ENCODE measurements at places on chromosomes 5 and 9.

DNA sequence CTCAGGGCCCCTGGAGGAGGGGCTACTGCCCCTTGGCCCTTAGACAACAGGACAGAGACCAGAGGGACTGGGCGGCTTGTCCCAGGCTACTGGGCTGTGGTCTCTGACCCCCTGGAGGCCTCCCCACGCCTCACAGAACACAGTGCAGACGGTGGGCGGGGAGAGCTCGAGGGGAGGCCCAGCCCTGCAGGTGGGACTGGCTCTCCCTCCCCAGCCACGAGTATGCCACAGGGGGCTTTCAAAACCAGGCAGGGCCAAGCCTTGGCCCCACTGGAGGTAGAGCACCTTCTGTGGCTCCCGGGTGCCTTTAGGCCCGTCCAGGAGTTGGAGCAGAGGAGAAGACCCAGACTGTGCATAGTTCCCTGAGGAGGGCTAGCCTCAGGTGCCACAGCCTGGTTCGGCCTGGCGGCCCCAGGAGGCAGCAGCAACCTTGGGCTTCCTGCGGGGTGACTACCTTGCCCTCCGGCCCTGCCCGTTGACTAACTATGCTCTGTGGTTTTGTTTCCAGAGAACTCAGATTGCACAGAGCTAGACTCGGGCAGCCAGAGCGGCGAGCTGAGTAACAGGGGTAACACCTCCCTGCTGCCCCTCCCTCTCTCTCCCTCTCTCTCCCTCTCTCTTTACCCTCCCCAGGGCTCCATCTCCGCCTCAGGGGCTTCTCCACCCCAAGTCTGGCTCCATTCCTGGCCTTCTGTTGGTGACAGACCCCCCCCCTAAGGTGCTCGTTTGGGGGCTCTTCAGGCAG is 15.5 kb downstream of the CARD19 start:
- no peak for DNase-seq

- peak; percentile 83 for DNase-seq
Observed at GRCh38 chr5:78677777-78678668, 29.5 kb upstream of the LHFPL2 start.

GRCh38 chr5:173703466-173703865 is 87.0 kb upstream of the BOD1 start:
- DNase-seq, result no peak

- DNase-seq, result peak; percentile 83
Observed at GRCh38 chr5:154356020-154356655, 89.7 kb upstream of the SAP30L start.

DNA sequence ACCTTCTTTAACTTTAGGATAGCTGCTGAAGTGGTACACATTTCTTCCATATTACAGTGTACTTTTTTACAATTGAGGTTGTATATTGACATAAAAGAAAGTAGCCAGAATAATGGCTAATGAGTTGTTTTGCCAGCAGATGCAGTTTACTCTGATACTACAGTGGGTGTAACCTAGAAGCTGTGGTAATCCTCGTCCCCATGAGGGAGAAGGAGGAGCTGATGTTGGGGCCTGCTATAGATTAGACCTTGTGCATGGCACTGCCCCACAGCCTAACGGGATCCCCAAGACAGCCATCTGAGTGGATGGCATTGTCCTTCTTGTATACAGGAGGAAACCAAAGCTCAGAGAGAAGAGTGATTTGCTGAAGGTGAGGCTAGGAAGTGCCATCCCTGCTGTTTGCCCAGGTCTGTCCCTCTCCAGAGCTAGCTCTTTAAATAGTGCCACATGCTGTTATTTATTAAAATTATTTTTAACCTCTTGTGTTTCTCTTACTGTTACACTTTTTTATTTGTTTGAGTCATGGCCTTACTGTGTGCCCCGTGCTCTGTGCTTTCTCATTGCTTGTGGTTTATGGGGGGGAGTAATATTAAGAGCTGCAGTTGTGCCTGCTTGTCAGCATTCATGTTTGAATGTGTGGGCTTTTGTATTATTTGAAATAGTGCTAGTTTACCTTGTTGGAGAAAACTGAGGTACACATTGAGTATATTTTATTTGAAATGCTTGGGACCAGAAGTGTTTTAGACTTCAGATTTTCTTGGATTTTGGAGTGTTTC is 65.3 kb downstream of the ICE1 start:
- DNase-seq, result no peak

- no peak for DNase-seq
Observed at GRCh38 chr9:88927510-88927909, 63.8 kb upstream of the S1PR3 start.

DNA sequence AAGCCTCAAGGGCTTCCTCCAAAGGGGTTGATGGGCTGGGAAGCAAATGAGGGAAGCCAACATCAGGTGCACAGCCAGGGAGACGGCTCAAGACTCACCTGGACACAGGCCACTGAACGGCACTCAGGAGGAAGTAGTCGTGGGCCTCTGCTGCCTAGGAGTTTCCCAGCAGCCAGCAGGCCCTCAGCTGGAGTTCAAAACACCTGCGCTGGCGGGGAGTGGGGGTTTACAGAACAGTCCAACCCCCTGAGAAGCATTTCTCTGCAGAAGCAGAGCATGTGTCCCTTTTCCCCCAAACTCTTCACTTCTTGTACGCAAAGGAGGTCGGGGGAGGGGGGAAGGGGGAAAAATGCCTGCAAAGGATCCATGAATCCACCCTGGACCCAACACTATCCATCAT is 2.3 kb downstream of the WHRN start:
- DNase-seq, result no peak

GRCh38 chr5:103827976-103828375 is 265.4 kb upstream of the NUDT12 start:
- DNase-seq, result no peak

- DNase-seq, result no peak
Observed at GRCh38 chr9:121613009-121613752, 38.3 kb upstream of the DAB2IP start.

GRCh38 chr9:686321-686813 is 155.1 kb upstream of the DMRT1 start:
- peak; percentile 54 for DNase-seq

DNA sequence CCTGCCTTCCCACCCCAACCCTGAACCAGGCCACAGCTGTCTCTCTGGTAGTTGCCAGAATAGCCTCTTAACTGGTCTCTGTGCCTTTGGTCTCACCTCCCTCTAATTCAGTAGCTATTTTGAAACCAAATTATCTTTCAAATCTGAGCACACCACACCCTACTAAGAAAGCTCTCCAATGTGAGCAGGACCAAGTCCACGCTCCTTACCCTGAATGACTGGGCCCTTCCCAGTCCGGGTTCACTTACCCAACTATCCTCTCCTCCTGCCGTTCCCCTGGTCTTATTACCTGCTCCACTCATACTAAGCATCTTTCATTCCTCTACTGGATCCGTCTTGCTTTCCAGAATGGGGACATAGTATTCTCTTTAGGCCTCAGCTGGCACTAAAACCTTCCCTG is 16.8 kb downstream of the ANKH start:
- DNase-seq, result no peak

GRCh38 chr5:10553476-10553875 is 10.4 kb upstream of the ANKRD33B start:
- DNase-seq, result no peak

DNA sequence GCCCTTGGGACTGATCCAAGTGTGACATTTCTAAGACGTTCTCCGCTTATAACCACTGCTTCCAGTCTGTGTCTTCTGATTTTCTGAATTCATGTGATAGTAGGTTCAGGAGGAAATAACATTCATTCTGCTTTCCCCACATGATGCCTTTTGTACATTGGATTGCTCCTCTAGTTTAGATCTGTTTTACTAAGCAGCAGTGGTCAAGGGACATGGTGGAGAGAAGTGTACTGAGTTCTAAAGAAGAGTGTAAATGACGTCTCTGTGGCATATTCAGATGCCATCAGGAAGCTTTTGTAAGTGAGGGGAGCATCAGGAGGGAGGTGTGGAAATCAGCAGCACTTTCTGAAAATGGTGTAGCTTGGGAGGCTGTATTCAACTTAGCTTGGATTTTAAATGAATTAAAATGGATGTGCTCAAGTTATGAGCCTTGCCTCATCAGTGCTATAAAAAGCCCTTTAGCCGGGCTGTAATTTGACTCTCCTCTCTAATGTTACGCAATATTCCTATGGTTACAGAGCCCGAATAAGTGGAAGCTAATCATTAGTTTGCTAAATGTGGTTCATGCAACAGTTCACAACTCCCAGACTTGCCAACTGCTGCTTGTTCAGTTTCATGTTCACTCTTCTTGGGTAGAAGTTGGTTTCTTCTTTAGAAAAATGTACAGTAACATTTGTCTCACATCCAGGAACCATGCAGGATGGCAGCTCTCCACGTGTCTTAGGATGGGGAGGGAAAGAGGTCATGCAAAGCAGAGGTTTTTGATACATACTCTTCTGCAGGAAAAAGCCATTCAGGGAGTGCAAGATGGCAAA is 281.3 kb downstream of the ARHGAP26 start:
- peak; percentile 85 for DNase-seq

DNA sequence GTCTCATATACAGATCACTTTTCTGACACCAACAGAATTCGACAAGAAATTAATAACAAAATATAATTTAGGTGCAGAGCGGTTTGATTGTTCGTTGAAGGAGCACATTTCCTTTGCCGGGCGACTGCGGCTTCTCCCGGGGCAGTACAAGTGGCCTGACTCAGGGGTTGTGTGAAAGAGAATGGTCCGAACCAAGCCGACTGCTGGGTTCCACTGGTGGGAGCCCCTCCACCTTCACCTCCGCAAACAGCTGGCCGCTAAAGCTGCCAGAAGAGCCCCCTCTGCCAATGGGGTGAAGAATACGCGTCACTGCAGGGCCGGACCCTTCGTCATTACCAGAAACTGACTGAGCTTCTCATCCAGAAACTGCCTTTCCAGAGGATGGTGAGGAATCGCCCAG is 156.0 kb upstream of the IFNE start:
- DNase-seq, result no peak

DNA sequence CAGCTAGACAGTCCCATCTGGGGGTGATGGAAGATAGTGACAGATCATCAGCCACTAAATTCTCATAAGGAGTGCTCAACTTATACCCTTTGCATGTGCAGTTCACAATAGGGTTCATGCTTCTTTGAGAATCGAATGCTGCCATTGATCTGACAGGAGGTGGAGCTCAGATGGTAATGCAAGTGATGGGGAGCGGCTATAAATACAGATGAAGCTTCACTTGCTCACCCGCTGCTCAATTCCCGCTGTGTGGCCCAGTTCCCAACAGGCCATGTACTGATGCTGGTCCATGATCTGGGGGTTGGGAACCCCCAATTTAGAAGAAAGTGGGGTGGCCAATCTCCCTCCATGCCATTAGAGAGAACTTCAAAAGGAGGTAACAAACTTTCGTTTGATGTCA is 44.9 kb upstream of the ZNF462 start:
- DNase-seq, result no peak
